NCI-H1436 (cell line): ENCODE measurements at places on chromosomes 6 and 20.

- DNase-seq: no peak
Observed at GRCh38 chr6:12656906-12657305, 59.7 kb upstream of the PHACTR1 start.

GRCh38 chr6:107633680-107634323 lies 143.9 kb downstream of the SOBP start:
- DNase-seq: no peak

- DNase-seq: no peak
Observed at GRCh38 chr20:8757146-8757545, 311.7 kb upstream of the PLCB4 start.

GRCh38 chr6:148452876-148453275 lies 110.2 kb downstream of the SASH1 start:
- no peak for DNase-seq

GRCh38 chr6:9537381-9537780 lies 877.5 kb downstream of the TFAP2A start:
- DNase-seq: no peak

GRCh38 chr6:160013987-160014868 lies 45.3 kb downstream of the IGF2R start:
- no peak for DNase-seq

DNA sequence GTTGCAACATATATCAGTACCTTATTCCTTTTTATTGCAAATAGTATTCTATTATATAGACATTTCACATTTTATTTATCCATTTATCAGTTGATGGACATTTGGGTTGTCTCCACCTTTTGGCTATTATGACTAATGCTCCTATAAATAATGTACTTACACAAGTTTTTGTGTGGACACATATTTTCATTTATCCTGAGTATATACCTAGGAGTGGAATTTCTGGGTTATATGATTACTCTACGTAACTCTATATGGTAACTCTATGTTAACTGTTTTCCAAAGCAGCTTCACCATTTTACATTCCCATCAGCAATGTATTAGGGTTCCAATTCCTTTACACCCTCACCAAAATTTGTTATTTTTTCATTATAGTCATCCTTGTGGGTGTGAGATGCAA lies 405.0 kb downstream of the ESR1 start:
- DNase-seq: no peak

DNA sequence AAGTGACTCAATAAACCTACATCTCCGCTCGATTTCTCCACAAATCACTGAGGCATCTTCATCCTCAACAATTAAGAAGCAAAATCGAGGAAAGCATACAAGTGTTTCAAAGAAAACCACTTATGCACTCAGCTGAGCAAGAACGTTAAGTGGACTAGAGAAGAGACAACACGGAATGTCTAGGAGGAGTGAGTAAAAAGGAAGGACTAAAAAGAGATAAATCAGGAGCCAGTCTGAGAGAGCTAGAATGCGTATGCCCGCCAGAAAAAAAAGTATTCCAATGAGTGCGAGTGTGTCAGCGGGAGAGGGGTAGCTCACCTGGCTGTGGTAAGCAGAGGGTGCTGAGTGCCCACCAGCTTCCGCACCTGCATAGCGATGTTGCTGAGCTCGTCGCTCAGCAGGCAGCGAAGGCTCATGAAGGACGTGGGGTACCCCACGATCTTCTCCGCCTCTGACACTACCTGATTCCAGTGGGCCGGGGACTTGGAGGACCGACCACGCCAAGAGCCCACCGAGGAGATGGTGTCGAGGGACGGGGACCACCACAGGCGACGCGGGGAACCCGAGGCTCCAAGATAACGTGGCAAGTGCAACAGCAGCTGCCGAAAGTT lies 587 bp downstream of the PDSS2 start:
- DNase-seq: peak; percentile 6

DNA sequence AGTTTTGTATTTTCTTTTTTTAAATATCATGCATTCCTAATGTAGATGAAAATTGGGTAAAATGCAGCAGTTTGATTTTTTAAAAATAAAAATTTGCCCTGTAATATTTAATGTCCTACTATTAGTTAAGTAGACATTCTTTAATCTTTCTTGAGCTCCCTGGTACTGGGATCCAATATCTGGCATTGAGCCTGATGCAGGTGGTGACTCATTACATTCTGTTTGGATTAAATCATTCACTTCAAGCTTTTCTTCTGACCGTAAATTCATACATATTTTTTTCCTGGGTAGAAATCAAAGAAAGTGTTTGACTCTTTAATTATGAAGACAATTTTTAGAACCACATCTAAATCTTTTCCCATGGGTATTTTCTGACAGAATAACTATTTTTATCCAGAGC lies 768.8 kb upstream of the SLC35B3 start:
- no peak for DNase-seq

DNA sequence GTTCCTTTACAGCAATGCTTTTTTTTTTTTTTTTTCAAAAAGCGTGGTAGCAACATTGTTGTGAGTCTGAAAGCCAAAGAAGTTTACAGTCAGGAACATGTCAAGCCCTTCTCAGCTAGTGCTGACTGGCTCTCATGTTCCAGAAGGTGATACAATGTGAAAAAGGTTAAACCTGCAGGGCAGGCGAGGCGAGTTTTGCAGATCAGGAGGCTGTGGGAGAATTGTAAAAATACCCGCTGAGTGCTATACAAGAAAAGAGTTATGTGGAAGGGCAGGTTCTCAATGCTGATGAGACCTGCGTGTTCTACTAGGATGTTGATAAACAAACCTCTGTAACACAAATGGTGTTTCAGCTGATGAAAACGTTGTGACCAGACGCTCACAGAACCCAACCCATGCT lies 30.9 kb upstream of the RPP40 start:
- no peak for DNase-seq

- no peak for DNase-seq
Observed at GRCh38 chr6:53290537-53291510, 57.9 kb downstream of the ELOVL5 start.

DNA sequence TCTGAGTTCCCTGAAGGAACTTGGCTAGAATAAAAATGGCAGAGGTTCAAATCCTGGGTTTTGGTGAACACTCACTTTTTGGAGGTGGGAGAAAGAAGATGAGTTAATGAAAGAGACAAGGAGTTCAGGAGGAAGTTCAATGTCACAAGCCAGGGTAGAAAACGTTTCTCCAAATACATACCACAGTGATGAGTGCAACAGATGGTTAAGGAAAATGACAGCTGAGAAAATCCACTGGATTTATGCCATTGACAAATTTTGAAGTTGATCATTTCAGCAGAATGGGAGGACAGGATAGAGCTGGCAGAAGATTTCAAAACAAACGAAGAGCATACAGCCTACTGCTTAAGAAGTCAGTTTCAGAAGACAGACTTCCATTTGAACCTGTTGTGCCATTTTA lies 122.7 kb downstream of the GFRAL start:
- DNase-seq: no peak

DNA sequence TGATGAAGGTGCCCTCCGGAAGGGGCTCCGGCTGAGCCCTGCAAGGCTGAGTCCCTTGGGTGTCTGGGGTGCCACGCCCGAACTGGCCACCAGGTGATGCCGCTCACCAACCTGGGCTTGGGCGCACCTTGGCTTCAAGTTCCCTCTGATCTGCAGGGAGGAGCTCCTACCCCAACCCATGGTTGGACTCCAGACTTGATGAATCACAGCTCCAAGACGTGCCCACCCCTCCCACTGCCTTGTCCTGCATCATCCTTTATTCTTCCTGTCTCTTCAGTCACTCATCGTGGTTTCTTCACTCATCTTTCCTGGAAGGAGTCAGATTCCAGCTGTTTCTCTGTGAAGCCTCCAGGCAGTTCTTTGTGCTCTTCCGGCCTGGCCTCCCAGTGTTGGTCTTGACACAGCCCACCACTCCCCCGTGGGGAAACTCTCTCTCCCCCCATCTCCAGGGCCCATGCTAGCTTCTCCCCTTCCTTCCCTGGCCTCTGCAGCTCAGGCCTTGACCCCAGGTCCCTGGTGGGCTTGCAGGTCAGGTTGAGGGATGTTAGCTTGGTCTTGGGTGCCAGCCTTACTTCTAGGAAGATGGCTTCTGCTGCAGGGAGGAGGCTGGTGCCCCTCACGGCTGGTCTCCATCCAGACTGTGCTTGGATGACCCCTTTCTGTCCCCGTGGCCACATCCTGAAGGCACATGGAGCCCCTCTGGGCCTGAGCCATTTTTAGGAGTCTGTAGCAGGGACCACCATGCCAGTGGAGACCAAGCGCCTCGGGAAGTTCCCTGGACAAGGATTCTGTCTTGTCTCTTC lies 2.6 kb upstream of the ZBP1 start:
- DNase-seq: peak; percentile 39

- no peak for DNase-seq
Observed at GRCh38 chr20:47561180-47561579, 59.5 kb downstream of the NCOA3 start.

DNA sequence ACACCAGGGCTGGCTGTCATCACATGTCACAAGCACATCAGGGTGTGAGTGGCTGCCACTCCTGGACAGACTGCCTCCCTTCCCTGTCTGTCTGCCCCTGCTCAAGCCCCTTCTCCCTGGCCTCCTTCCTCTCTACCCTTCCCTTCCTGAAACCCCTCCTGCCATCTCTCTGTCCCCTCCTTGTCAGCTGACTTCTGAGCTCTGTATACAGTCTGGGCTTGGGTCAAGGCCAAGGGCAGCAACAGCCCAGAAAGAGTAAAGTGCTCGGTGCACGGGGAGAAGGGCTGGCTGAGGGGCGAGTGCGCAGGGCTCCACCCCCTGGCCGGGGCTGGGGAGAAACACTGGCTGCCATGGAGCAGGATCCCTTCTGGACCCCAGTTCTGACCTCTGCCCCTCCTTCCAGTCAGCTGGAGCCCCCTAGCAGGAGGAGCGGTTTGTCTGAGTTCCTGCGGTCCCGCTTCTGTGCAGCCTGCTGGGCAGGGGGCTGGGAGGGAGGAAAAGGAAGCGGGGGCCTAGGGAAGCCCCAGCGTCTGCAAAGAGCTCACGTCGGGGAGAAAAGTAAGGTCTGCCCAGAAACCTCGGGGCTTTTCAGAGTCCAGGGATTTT lies 2.0 kb downstream of the LKAAEAR1 start:
- DNase-seq: no peak

DNA sequence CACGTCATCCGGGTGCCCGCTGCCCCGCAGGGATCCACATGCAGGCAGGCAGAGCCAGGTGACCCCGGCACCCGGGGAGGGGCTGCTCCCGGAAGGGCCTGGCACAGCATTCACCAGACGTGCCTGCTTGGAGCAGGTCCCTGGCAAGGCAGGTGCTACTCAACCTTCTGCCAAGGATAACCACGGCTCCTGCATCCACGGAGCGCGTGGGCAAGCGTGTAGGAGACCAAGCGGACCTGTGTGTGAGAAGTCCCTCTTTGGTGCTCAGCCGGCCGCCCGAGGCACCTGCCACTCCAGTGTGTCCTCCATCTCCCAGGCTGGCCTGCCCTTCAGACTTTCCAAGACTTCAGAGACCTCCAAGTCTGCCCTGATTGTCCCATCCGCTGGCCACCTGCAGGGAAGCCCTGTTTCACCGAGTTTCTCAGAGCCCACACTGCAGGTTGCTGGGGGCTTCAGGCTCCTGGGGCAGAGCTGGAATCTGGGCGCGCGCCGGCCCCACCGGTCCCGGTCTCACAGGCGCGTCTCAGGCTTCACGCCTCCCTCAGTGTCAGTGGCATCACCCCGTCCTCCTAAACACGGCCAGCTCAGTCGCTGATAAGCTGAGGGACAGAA lies 124.3 kb downstream of the DLL1 start:
- DNase-seq: no peak

GRCh38 chr6:127279815-127280214 lies 13.2 kb downstream of the RNF146 start:
- no peak for DNase-seq

GRCh38 chr6:49979584-49979983 lies 10.2 kb upstream of the DEFB113 start:
- no peak for DNase-seq

GRCh38 chr6:3913077-3913957 lies 64.1 kb downstream of the FAM50B start:
- DNase-seq: no peak

DNA sequence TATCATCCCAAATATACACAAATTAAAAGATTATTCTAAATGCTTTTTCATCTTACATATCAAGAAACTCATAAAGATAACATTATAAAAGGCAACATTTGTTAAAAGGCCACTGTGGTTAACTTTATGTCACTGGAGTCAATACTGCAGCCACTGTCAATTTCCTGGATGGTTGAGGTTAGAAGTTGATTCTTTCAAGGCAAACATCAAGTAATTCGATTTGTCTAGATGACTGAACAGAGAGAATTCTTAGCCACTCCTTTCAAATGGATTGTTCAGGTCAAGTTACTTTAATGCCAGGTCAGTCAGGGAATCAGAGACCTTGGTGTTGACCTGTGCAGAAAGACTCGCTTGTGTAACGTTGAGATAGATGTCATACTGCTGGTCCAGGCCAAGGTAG lies 44.4 kb upstream of the SIM1 start:
- no peak for DNase-seq

GRCh38 chr6:33809594-33809993 lies 5.8 kb upstream of the MLN start:
- no peak for DNase-seq
